ENCODE measurements at places on chromosomes 16 and 17.

GRCh38 chr17:72660274-72661115 lies 432.0 kb downstream of the SLC39A11 start:
- no peak for DNase-seq

GRCh38 chr17:56347639-56348038 lies 194.4 kb downstream of the ANKFN1 start:
- DNase-seq, result no peak

DNA sequence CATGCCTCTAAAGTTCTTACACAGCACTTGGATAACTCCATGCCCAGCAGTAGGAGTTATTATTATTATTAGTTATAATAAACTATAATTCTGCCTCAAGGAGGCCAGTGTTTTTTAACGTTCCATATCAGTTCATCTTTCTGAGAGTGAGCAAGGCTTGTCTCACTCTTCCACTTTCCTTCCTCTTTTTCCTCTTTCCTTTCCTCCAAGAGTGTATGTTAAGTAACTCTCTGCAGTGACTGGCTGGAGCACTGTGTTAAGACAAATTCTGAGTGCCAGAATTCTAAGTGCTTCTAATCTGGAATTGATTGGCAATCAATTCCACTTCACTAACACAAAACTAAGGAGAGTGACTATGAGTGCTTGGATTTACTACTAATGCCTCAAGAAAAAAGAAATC lies 16.4 kb downstream of the CLEC19A start:
- DNase-seq, result no peak

DNA sequence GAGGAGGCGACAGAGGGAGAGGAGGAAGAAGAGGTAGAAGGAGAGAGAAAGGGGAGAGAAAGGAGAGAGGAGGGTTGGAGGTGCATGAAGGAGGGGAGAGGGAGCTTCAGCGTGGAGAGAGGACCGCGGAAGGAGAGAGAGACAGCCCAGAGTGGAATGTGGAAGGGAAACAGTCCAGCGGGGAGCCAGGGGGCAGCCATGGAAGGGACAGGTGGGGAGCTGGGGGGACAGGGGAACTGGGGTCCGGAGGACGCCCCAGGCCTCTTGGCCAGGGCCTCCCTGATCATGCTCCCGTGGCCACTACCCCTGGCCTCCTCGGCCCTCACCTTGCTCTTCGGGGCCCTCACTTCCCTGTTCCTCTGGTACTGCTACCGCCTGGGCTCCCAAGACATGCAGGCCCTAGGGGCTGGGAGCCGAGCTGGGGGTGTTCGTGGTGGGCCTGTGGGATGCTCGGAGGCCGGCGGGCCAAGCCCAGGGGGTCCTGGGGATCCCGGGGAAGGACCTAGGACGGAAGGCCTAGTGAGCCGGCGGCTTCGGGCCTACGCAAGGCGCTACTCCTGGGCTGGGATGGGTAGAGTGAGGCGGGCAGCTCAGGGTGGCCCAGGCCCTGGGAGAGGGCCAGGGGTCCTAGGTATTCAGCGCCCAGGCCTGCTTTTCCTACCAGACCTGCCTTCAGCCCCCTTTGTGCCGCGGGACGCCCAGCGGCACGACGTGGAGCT lies 759 bp downstream of the ASPHD1 start:
- DNase-seq, result no peak

DNA sequence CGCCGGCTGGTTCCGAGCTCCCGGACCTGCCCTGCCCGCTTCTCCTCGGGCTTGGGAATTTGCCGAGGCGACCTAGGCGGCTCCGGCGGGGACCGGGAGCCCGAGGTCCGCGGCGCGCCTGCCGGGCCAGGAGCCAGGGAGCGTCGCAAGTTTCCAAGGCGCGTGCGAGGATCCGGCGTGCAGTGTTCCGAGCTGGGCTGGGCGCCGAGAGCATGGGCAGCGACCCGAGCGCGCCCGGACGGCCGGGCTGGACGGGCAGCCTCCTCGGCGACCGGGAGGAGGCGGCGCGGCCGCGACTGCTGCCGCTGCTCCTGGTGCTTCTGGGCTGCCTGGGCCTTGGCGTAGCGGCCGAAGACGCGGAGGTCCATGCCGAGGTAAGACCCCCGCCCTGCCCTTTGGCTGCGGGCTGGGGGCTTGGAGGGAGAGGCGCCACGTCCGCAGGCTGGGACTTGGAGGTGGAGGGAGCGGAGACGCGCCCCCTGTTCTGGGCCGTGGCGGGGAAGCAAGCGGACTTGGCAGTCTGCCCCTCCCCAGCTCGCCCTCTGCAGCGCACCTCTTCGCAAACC lies 668 bp downstream of the MMP15 start:
- no peak for DNase-seq

DNA sequence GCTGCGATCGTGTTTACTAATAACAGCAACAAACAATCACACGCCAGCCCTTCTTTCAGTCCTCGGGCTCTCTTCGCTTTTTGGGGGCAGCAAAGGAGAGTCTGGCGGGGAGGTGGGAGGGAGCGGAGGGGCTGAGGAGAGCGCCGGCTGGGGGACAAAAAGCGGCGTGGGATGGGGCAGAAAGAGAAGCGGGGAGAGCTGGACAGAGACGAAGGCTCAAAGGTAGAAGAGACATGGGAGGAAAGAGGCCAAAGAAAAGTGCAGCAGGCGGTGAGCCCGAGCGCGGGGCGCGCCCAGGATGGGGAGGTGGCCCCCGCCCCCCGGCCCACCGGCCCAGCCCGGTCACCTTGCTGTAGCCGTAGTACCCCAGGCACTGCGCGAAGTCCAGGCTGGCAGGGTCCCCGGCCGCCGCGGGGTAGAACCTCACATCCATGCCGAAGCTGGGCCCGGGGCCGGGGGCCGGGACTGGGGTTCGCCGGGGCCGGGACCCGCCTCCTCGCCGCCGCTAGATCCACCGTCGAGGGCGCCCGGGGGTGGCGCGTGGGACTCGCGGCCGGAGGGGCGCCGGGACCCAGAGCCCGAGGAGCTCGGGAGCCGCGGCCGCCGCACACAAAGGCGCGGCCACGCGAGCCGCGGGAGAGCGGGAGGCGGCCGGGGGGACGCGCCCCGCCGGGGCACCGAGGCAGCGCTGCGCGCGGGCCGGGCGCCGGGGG lies 496 bp downstream of the TOX3 start:
- DNase-seq, result no peak

DNA sequence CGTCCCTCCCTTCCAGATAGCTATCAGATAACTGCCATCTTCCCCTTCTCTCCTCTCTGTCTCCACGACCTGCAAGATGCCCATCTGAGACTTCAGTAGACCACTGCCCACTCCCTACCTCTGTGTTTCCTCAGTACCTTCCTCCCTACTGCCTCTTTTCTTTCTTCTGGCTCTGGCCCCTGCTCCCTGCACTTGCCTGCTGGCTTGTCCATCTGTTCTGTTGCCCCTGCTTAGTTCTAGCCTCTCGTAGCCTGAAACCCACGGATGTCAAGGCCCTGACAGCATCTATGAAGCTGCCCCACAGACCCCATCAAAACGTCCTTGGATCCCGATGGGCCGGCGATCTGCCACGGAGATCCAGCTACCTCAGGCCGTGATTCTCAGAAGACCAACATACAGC lies 53.0 kb downstream of the ELAC2 start:
- no peak for DNase-seq

GRCh38 chr16:86992587-86992986 lies 324.6 kb downstream of the C16orf95 start:
- no peak for DNase-seq

- DNase-seq, result no peak
Observed at GRCh38 chr17:70820276-70820675, 650.9 kb downstream of the KCNJ2 start.
